ENCODE measurements at places on chromosomes 4 and X.

DNA sequence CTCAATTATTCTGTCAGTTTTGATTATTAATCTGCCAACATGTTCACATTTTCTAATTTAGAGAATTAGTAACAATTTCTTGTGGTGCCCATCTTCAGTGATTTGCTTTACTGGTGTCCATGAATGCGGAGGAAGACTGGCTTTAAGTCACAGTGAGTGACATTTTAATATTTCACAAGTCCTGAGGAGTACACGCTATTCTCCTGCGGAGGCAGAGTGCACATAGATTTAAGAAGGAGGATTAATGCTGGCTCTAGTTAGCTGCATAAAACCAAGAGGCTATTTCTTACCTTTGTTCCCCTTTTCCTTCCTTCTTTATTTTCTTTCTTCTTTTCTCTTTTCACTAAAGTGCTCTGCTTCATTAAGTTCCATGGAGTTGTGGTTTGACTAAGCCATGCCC lies 495.2 kb upstream of the IGFBP7 start:
- no peak for DNase-seq

DNA sequence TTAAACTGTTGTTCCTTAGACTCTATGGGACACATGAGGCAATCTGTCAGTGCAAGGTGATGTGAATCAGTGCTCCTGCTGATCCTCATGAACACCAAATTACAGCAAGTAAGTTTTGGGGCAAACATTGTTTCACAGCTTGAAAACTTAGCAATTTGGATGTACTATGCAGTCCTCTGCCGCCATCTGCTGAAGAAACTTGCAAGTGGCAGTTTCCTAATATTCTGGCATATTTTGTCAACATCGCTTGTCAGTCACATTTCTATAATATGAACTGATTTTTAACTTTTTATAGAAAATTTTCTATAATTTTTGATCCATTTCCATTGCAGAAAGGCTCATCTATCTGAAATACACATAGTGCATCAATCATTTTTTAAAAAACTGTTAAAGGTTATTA lies 56.3 kb downstream of the ZAR1 start:
- DNase-seq = no peak

DNA sequence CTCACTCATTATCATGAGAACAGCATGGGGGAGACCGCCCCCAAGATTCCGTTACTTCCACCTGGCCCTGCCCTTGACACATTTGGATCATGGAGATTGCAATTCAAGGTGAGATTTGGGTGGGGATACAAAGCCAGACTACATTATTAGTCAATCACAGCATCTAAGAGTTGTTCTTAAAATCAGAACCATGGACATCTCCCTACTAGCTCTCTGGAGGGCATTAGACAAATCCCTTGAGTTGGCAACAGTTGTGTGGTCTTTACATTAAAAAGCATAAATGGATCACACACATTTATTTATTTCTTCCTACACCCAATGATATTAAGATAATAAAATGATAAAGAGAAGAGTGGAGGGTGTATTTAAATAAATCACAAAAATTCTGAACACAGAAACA lies 262.8 kb upstream of the VCX start:
- no peak for DNase-seq

DNA sequence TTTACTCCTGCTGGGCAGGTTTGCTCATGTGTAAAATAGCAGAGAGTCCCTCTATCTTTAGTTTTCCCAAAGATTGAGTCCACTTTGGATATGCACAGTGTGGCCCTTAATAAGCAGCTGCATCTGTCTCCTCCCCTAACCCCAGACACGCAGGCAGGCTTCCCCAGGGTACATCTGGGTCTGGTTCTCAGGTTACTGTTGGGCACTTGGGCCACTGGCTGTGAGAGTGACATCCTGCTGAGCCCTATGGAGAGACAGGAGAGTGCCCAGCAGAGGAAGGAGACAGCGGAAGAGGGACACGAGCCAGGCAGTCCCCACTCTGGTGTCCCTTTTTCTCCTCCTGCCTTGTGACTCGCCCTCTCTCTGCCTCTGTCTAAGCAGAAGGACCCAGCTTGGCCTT lies 16.0 kb downstream of the XK start:
- no peak for DNase-seq

DNA sequence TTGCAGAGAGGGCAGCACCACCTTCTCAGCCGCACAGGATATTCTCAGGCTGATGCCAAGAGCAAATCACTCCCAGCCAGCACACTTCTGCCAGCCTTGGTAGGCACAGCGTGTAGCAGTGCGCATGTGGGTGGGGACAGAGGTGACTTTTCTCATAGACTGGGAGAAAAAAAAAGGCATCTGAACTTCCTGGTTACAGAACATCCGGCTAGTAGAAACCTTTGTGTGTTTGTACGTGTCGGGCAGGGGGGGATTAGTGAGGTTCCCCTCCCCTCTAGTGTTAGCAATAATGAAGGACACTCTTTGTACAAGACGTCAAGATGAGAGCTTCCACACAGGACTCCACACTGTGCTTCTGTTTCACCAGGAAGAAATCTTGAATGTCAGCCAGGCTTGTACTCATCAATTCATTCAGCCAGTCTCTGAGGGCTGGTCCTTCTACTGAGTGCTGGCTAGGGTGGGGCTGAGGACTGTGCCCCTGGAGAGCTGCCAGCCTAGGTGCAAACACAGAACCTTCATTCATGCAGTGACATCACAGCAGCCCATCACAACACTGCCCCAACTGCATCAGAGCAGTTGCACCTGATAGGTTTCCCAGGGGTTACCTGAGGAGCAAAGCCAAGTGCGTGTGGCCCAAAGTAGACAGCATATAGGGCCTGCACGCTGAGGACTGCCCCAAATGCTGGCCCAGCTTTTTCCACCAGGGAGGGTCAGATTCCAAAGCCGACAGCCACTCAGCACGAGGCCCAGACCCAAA lies 34.7 kb downstream of the SLC25A5 start:
- DNase-seq = no peak

- no peak for DNase-seq
Measured at GRCh38 chr4:8431553-8431952, 9.0 kb downstream of the ACOX3 start.

DNA sequence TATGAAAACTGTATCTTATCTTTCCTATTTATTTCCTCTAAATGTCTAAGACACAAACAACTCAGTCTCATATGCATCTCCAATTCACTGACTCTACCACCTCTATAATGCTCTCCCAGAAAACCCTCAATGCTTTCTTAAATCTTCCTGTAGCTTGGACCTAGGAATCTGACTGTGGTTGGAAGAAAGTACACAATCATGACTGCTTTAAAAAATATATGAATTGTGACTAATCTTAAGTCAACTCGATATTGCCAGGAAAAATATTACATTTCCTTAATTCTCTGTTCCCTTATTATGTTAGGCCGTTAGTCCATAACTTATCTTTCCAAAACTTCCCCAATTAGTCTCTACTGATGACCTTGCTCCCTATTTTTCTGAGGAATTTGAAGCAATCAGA lies 87.0 kb downstream of the SPCS3 start:
- DNase-seq = no peak

GRCh38 chr4:163048447-163048846 lies 118.2 kb downstream of the NAF1 start:
- DNase-seq = no peak

DNA sequence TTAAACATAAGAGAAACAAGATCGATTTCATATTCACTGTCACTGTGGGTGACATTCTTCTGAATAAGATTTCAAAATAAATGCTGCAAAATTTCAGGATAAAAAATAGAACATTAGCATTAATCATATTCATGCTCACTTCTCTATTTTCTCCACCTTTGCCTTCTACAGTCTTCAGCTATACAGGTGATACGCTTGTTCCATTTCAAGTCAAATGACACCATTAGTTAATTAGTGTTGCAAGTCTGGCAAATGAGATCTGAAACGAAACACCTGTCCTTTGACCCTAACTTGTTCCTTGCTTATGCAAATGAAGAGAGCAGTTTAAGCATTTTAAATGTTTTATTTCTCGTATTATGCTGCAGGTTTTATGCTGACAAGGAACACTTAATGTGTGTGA lies 667.5 kb upstream of the MAGEB2 start:
- no peak for DNase-seq

DNA sequence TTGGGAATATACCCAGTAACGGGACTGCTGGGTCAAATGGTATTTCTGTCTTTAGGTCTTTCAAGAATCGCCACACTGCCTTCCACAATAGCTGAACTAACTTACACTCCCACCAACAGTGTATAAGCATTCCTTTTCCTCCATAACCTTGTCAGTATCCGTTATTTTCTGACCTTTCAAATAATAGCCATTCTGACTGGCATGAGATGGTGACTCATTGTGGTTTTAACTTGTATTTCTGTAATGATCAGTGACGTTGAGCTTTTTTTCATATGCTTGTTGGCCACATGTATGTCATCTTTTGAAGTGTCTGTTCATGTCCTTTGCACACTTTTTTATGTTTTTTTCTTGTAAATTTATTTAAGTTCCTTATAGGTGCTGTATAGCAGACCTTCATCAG lies 81.2 kb downstream of the ADAM29 start:
- DNase-seq = no peak

GRCh38 chrX:39163581-39164126 lies 362.4 kb downstream of the MID1IP1 start:
- no peak for DNase-seq

DNA sequence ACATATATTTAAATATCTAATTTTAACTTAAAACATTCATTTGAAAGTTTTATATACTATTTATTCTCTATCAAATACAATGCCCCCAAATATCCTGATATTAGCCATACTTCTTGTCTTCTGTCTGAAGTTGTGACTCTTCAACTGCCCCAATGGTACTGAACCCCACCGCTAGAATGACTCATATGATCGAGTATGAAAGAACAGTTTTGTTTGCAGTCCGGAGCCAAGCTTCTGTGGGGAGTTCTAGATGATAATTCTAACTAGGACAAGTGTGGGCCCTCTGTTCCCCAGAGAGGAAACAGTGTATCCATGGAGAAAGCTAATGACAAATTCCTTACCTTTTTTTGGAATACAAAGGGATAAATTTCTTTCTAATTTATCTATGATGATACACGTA lies 24.7 kb upstream of the CT47A1 start:
- DNase-seq = no peak

GRCh38 chr4:38275331-38276100 lies 315.3 kb downstream of the PTTG2 start:
- no peak for DNase-seq

GRCh38 chr4:75781305-75781704 lies 56.9 kb downstream of the USO1 start:
- DNase-seq = no peak

GRCh38 chrX:108640817-108641216 lies 95.5 kb downstream of the IRS4 start:
- DNase-seq = no peak

DNA sequence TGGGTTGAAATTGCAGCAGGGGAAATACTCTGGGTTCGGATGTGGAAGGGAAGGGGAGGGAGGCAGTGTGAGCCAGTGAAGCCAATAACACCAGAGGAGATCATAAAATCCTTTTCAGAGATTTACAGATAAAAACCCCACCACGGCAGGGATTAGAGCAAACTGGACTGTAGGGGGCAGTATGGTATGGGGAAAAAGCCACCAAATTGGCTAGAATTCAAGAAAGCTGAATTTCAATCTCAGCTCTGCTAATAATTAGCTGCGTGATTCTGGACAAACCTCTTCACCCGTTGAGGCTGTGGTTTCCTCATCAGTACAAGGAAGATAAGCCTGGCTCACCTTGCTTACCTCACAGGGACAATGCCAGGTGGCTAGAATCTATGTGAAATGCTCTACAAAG lies 108.1 kb downstream of the ATG4A start:
- DNase-seq = no peak

GRCh38 chrX:147635186-147635585 lies 276.5 kb upstream of the FMR1 start:
- no peak for DNase-seq

GRCh38 chr4:119139822-119140252 lies 4.2 kb downstream of the MYOZ2 start:
- no peak for DNase-seq

All from stimulated activated CD8-positive, alpha-beta memory T cell treated with anti-CD3 and anti-CD28 coated beads, Interleukin-7, amount 100 ng/mL, for 1 hour (primary cell).